Ovary (tissue), 10 donors: ENCODE measurements at places on chromosomes 5 and 9. TPM values are rescaled to one million over a fixed set of nuclear protein-coding genes. Genes with fewer than 3 reads are reported as not detected.

DNA sequence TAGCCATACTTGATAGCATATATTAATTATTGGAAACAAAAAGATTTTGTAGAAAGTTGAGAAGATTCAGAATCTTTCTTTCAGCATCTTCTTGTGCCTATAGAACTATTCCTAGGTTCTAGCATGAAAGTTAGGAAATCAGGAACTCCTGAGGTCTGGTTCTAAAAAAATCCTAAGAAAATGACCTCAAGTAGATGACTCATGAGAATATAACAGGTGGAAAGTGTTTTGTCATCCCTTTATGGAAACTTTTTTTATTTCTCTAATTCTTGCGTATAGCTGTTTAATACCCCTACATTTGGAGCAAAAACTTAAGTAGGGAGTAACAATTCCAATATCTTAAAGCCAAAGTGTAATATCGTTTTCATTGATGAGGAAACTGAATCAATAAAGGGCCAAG lies 574.1 kb downstream of the NR2F1-AS1 start:
- no peaks in the 10 kb centered on the region for H3K4me1 ChIP-seq
- peaks cover 4% of the 10 kb centered on the region for H3K27me3 ChIP-seq
- no peak overlapping the region for H3K4me3 ChIP-seq
- H3K36me3 ChIP-seq, result no peaks in the 10 kb centered on the region
- DNase-seq, result no peak
- no peak overlapping the region for H3K27ac ChIP-seq

- H3K27ac ChIP-seq, result no peak overlapping the region
- H3K27me3 ChIP-seq, result no peaks in the 10 kb centered on the region
- H3K4me3 ChIP-seq, result no peak overlapping the region
- no peaks in the 10 kb centered on the region for H3K36me3 ChIP-seq
- no peak for DNase-seq
Observed at GRCh38 chr5:86199287-86199686, 418.5 kb upstream of the COX7C start.

DNA sequence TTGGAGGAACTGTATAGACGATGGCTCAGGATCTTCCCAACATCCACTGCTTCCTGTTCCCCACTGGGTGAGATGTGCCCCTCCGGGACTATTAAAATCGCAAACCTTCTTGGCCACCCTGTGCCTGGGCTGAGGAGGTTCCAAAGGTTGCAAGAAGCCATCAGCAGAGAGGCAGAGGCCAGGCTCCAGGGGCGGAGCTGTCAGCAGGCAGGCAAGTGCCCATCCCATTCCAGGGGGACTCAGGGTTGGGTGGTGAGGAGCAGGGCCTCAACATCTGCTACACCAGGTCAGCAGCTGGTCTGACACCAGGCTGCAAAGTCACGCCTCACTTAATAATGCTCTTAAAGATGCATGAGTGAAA lies 2.2 kb downstream of the BTNL3 start:
- DNase-seq, result no peak
- H3K4me3 ChIP-seq, result no peak overlapping the region

HMCN2 gene
- total RNA-seq, result 1.9 TPM

MPDZ gene
- total RNA-seq, result 45.9 TPM

GFI1B gene
- not detected for total RNA-seq
